ENCODE measurements at places on chromosomes 2 and 18.

DNA sequence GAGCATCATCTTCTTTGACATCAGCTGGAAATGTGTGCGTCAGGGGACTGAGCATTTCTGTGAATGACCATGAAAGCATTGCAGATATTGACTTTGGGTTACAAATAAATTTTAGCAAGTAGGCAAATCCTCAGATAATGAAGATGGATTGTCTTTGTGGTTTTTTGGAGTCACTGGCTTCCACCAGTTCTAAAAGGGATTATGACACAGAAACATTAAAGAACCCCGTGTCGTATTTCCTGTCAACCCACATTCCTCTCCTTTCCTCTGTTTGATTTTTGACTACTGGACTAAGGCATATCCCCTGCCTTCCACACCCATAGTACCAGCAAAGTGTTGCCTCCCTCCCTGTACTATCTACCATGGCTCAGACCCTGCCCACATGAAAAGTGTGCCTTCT lies 268.1 kb downstream of the MYO3B start:
- no peak for DNase-seq

DNA sequence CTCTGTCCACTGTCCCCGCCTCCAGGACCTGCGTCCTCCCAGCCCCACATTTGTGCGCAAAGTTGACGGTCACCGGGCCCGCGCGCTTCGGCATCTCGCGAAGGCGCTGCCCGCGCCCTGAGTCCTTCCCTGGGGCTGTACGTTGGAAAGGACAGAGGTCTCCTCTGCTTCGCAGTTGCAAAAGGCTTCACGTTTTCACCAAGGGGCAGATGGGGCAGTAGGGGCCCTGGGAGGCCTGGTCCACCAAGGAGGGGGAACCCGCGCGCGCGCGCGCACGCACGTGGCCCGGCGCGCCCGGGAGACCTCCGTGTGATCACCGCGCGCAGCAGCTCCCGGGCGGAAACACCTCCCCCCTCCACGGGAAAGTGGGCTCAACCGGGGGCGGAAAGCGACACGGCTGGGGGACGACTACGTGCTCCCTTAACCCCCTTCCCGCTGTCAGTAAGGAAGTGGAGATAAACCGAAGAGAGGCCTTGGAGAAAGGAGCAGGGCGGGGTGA lies 21.9 kb downstream of the TEX44 start:
- no peak for DNase-seq

DNA sequence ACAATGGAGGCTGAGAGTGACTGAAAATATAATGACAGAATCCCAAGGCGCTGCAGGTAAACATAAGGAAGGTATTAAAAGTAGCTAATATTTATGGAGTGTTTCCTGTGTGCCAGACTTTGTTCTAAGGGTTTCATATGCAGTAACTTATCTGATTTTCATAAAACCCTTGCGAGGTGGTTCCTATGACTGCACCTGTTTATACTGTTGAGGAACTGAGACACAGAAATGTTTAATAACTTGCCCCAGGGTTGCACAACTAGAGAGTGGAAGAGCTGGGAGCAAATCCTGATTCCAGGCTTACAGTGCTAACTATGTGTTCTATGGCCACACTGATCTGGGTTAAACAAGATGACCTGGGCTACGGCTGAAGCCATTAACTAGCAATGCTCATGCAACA lies 2.4 kb downstream of the SP110 start:
- DNase-seq: no peak

DNA sequence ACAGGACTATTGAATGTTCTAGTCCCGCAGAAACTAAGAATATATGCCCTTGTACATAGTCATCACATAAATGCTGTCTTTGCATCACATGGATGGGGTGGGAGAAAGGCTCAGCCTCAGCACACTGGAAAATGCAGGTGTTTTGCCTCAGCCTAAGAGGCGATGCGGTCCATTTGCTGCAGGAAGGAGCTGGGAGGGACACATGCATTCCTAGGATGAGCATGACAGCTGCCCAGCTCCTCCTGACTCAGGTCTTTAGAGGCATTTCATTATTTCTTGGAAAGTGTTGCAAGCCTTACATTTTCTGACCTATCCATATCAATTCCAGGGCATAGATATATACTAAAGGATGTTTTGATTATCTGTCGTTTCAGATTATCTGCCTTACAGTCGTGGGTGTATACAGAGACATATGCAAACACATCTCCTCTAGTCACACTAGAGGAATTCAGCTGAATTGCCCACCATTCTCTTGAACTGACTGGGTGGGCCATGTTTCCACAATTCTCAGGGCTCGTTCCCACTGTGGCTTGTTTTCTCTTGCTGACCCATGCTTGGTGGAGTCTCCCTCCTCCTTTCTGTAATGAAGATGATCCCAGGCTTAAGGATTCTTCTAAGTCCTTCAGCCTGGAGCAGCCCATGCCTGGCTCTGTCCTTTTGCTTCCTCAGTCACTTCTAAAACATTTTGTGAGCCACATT lies 156.9 kb downstream of the SETBP1 start:
- DNase-seq: no peak

- DNase-seq: no peak
These were observed 208.7 kb upstream of the RASGRP3 start for GRCh38 chr2:33267756-33268155.

DNA sequence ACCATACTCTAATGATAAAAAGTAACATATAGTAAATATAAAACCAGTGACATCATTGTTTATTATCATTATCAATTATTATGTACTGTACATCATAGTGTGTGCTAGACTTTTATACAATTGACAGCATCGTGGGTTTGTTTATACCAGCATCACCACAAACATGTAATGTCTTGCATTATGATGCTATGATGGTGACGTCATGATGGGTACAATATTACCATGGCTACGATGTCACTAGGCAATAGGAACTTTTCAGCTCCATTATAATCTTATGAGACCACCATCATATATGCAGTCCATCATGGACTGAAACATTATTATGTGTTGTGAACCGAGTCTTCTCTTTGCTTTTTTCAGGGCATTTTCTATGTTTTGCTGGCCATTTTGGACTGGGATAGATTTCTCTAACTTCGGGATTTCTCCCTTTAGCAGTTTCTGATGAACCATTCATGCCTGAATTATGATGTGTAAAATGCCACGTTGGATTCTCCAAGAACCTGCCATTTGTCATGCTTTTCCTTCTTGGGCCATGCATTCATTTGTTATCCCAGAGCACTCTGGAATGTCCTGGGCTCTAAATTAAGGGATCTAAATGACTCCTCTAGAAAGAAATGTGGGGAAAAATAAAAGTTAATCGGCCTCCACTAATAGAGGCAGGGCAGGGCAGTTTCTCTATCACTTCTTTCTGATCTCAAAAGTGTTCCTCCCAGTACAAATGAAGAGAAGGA lies 325.6 kb upstream of the TNP1 start:
- DNase-seq: no peak

GRCh38 chr2:232592772-232593395 lies 40.5 kb upstream of the EFHD1 start:
- no peak for DNase-seq

DNA sequence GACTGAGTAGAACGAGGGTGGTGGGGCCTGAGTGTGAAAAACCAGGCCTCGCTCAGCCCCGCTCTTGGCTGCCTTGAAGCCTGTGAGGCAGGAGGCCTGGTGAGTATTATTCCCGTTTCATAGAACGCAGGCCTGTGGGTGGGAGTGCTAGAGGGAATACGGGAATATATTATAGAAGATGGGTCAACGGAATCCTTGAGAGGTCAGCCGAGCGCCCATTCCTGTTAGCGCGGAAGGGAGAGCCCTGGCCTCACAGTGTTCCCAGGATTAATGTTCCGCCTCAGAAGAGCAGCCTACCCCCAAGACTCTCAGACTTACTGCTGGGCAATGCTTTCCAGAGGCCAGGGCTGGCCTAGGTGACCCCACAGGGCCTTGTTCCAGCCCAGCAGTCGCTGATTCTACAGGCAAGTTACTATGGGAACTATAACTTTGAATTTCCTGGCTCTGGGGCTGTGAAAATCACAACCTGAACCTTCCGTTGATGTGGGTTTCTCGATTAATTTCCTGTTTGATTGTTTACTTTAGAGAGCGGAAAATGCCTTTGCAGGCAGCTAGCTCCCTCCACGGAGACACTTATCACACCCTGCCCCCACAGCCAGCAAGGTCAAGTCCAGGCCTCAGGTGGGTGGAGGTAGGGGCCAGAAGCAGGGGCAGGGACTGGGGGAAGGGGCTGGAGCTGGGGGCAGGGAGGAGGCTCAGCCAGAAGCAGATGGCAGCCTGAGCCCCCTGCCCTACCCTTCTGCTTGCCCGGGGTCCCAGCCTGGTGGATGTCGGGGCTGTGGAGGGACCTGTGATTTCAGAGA lies 108.3 kb downstream of the SMAD7 start:
- DNase-seq: peak; percentile 60

DNA sequence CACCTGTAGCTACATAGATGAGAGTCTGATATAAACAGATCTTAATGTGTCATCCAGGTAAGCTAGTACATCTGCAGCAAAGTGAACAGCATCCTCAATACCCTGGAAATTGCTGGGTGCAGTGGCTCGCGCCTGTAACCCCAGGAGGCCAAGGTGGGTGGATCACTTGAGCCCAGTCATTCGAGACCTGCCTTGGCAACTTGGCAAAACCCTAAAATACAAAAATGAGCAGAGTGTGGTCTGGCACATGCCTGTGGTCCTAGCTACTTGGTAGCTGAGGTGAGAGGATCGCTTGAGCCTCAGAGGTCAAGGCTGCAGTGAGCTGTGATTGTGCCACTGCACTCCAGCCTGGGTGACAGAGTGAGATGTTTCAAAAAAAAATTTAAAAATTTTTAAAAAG lies 233.9 kb upstream of the SP5 start:
- DNase-seq: no peak

- no peak for DNase-seq
These were observed 491.2 kb downstream of the SUCLG1 start for GRCh38 chr2:83967854-83968253.

DNA sequence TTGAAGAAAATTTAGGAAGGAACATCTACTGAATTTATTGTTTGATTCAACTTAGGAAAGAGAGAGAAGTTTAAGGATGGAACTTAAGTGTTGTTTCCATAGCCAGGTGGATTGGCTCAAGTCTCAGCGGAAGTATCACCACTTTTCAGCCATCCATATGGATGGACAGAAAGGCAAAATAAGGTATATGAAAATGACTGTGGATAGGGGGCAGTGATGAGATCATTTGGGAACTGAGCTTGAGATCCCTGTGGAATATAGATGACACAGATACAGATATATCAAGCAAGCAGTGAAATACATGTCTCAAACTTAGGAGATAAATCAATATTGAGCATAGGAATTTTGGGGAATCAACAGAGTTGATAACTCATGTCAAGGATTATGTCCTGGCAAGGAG lies 1462.7 kb upstream of the NXPH2 start:
- no peak for DNase-seq

DNA sequence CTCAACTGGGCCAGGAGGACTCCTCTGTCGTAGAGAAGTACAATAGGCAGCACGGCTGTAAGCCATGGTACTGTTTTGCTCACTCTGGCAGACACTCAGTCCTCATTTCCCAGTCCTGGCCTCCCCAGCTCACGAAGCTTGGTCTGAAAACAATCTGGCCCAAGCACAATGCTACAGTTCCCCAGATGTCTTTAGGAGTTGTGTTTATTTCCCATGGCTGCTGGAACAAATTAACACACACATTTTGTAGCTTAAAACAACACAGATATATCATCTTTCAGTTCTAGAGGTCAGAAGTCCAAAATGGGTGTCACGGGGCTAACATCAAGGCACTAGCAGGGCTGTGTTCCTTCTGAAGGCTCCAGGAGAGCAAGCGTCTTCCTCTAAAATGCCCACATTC lies 13.0 kb downstream of the FABP1 start:
- no peak for DNase-seq

GRCh38 chr2:159677654-159678053 lies 34.7 kb upstream of the MARCHF7 start:
- DNase-seq: no peak

- DNase-seq: no peak
These were observed 7.5 kb downstream of the KCNG3 start for GRCh38 chr2:42486145-42486906.

DNA sequence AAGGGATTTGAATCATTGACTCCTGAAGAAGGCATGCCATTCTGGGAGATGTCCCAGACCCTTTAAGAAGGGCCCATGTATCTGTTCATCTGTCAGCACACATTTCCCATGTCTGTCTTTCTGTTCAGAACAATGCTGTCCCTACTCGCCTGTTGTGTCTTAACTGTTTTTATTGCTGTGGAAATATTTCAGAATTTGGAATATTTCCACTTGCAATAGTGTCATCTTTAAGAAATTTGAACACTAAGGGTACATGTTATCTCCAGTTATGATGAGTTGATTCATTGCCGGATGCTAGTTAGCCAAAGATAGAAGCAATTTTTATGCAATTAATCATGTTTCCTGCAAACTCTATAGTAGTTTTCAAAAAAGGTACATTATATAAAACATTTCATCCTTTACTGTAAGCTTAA lies 36.9 kb upstream of the NT5C1B start:
- DNase-seq: no peak

DNA sequence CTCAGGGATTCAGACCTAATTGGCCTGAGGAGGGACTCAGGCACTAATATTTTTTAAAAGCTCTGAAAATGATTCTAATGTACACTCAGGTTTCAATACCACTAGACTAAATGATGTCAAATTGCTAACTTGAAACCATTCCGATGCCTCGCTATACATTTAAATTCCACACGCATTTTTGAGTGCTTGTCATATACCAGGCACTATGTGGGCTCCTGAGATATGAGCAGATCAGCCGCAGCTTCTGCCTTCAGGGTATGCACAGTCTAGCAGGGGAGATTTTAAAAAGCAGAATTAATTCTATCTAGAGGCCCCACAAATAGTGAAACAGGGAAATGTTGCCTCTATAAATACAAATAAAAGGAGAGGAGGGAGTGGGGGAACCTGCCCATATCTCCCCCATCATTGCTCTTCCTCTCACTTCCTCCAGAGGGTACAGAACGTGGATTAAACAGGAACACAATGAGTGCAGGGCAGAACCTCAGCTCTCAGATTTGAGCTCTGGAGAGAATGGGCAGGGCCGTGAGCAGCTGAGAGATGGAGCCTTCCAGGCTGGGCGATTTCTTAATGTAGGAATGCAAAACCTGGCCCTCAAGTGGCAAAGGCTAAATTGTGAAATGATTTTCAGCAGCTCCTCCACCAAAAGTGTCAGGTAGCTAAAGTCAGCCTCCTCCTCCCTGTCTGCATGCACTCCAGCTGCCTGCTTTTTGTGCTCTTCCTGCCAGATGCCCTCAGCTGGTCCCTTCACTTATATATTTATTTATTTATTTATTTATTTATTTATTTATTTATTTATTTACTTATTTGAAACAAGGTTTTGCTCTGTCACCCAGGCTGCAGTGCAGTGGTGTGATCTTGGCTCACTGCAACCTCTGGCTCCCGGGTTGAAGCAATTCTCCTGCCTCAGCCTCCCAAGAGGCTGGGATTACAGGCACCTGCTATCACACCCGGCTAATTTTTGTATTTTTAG lies 24.6 kb upstream of the LBH start:
- DNase-seq: peak; percentile 41

- DNase-seq: no peak
These were observed 154.0 kb downstream of the SATB2 start for GRCh38 chr2:199303728-199304177.

All from SK-N-DZ (cell line).